ENCODE measurements at places on chromosomes 2 and 18.

DNA sequence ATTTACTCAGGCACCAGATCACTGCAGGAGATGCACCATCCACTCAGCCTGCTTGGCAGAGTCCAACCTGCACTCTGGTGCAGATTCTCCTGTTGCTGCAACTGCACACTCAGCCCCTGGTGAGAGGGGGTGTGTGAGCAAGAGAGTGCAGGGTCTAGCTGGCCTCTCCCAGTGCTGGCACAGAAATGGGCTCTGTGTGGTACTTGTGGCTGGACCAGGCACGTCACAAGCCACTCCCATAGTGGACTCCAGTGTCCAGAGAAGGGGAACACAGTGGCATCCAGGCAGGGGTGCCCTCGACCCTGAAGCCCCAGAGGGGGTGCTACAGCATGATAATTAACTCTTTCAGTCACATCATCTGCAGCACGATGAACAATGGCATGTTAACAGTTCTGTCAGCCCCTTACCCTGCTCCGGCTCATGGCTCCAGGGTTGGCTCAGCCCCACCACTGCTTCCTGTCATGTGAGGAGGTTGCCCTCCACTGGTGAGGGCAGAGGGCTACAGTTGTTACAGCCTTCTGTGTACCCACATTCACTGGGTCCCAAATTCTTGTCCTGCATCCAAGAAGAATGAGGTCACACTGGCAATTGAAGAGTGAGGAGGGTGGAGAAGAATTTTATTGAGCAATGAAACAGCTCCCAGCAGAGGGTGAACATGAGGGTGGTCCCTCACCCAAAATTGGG lies 135.7 kb downstream of the EVA1A start:
- peak; percentile 27 for DNase-seq

DNA sequence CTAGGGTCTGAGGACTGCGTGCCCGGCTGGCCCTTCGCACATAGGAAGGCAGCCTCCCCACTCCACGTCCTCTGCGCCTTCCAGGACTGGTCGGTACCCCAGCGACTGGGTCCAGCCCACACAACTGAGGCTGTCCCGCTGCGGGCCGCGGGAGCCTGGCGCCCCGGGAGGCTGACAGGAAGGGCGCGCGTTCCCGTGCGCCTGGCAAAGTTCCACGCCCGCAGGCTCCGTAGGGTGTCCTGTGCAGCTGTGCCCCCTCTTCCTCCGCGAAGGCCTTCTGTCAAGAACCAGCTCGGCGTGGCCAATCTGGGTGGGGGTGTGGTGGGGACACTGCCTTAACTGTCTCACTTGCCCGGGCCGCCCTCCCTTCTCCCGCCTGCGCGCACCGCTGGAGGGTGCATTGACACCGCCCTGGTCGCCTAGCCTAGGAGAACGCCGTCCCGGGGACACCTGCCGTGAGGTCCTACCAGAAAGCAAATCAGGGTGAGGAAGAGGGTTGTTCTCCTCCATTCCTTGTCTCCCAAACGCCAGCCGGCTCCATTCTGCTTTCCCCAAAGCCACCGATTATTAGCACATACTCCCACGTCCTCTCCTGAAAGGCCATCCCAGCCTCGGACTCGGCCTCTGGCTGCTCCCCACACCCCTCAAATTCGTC lies 618 bp upstream of the LYPD1 start:
- peak; percentile 25 for DNase-seq

- DNase-seq: no peak
These were observed 21.9 kb downstream of the FAM124B start for GRCh38 chr2:224379986-224380385.

DNA sequence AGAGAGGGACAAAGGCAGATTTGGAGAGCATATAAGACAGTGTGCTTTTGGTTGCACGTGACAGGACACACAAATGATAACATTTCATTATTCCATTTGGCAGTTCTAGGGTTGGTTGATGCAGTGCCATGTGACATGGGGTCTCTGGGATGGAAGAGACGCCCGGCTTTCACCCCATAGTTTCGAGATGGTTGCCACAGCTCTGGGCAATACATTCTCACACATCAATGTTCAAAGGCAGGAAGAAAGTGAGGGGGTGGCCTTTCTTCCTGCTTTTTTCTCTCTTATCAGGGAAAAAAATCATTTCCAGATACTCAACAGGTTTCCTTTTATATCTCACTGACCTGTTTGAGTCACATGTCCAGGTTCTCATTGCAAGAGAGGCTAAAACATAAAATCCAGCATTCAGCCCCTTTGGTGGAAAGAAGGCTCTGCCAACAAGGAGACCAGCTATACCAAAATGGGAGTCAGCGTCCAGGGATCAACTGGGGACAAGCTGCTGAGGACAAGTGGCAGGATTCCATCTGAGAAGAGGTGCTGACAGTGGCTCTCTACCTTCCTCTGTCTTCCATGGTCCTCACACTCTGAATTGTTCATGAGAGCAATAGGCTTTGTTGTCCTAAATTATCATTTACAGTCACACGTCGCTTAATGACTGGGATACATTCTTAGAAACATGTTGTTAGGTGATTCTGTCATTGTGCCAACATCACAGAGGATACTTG lies 29.1 kb upstream of the ANKRD44 start:
- DNase-seq: no peak

- DNase-seq: no peak
These were observed 118.3 kb downstream of the UBR3 start for GRCh38 chr2:169945515-169945914.

GRCh38 chr2:1654696-1655374 lies 89.5 kb downstream of the PXDN start:
- DNase-seq: no peak

GRCh38 chr18:24976502-24976901 lies 375.5 kb downstream of the ZNF521 start:
- no peak for DNase-seq

GRCh38 chr2:40155728-40156127 lies 296.2 kb downstream of the SLC8A1 start:
- DNase-seq: peak; percentile 24

GRCh38 chr18:25005541-25006403 lies 346.2 kb downstream of the ZNF521 start:
- peak; percentile 51 for DNase-seq

DNA sequence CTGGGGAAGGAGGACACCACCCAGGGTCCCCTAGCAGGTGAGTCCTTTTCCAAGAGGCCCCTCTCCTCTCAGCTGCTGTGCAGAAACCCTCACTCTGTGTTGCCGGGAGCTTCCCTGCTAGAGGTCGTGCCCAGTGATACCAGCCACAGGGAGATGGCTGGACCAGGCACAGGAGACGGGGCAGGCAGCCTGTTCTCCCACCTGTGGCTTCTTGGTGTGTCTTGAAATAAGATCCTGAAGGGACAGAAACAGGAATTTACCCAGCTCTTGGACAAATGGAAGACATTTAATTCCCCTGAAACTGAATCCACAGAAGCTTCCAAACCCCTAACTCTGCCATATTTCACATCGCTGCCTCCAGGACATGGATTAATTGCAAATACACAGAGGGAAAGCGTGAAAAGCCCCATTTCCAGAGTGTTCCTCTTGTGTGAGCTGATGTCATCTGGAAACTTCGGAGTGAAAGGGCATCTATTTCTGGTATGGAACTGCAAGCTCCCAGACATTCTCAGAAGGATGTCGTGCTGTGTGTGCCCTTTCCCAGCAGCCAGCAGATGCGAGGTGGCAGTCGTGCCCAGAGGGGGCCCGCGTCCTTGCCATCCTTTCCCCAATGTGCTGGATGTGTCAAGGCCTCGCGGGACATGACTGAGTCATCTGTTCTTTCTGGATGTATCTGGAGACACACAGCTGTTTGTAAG lies 177.7 kb downstream of the SEPTIN10 start:
- peak; percentile 66 for DNase-seq

DNA sequence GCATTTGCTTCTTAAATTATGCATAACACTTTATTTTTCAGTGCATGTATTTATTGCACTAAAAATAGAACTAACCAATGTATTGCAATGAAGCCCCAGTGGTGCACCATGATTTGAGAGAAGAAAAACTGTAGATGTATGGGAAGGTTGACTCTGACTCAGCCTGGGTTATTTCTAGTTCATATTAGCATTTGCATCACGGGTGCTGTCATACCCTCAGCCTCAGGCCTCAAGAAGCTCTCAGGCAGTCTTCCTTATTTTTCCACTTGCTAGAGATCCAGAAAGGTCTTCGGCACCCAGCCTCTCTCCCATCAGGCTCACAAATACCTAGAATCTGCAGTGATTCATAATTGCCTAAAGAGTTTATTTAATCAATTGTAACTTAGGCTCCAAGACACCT lies 148.0 kb downstream of the DNER start:
- DNase-seq: no peak

DNA sequence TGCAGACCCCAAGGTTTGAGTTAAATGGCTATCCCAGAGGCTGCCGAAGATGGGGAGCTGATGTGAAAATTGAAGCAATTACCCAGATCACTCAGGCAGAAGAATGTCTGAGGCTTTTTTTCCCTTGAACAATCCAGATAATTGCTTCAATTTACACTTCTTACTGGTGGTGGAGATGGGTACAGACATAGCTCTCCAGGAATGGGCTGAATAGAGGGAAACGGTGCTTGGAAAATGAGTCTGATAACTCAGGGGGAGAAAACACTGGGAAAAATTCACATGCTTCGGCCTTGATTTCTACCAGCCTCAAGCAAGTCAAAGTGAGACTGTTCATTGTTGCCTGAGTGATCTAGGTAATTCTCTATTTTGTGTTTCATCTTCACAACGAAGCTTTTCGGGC lies 9.5 kb upstream of the KIF5C start:
- DNase-seq: no peak

- no peak for DNase-seq
These were observed 405.5 kb downstream of the RND3 start for GRCh38 chr2:150081775-150082481.

DNA sequence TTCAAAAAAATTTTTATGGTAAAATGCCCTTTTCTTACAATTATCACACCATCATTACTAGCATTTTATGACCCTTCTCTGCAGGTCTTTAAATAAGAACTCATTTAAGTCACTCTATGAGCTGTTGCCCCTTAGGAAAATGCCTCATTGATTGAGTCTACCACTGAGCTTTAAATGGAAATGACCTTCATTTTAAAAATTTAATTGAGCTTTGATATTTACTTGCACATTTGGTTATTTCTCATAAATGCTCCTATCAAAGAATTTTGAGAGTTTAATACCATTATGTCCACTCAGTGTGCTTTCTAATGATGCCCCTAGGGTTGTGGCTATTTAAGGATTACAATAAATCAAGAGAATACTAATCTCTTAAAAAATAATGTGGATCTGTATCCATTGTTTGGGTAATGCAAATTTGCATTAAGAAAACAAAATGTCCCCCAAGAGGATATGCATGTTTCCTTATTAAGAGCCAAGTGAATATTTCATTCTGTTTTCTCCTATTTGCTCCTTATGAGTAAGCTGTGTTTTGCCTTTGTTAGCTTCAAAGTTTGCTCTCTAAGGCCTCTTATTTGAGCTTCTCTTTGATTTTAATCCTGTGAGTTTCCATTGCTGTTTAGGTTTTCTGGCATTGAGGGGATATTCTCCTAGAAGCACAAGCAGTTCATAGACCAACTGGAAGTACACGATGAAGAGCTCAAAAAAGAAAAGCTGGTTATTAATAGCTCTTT lies 69.8 kb downstream of the CERS6 start:
- DNase-seq: no peak

DNA sequence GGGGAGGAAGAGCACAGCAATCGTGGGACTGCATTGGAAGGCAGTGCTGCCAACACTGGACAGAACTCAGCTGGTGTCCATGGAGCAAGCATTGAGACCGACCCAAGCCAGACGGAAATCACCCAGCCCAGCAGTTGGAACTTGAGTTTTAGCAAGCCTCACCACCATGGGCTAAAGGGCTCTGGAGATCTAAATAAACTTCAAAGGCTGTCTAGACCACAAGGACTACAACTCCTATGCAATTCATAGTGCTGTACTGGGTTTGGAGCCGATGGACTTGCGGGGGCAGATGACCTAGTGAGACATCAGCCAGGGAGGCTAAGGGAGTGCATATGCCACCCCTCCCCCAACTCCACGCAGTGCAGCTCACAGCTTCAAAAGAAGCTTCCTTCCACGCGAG lies 243.6 kb upstream of the SLC39A10 start:
- no peak for DNase-seq

GRCh38 chr2:222561817-222562645 lies 93.9 kb downstream of the FARSB start:
- peak; percentile 66 for DNase-seq

- no peak for DNase-seq
These were observed 81.3 kb upstream of the EPB41L3 start for GRCh38 chr18:5625076-5625475.

- DNase-seq: no peak
These were observed 805.6 kb upstream of the FANCL start for GRCh38 chr2:59046401-59047372.

- DNase-seq: no peak
These were observed 335.3 kb downstream of the RIT2 start for GRCh38 chr18:42780171-42780570.

DNA sequence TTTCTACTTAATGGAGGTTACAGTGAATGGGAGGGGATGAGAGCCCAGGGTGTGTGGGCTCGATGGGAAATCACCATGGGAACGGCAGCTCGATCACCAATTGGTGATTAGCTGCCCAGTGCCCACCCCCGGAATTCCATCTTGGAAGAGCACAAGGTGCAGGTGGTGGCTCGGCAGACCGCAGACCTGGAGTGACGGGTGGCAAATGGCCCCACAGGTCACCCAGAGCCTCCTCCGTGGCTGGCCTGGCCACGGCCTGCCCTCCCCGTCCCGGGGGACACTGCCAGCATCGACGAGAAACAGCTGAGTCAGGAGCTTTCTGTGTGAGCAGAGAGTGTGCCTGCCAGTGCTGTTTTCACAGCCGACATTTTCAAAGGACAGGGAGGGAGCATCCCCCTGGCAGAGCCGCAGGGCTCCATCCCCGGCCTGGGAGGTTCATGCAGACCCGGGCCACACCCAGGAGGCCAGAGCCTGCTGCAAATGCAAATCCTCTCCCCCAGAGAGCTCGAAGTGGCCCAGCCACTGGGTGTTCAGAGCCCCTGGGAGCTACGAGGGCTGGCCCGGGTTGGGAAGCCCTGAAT lies 176.4 kb upstream of the MYT1L start:
- DNase-seq: no peak
